NCI-H2107 (cell line): ENCODE measurements at places on chromosomes 3 and 15.

DNA sequence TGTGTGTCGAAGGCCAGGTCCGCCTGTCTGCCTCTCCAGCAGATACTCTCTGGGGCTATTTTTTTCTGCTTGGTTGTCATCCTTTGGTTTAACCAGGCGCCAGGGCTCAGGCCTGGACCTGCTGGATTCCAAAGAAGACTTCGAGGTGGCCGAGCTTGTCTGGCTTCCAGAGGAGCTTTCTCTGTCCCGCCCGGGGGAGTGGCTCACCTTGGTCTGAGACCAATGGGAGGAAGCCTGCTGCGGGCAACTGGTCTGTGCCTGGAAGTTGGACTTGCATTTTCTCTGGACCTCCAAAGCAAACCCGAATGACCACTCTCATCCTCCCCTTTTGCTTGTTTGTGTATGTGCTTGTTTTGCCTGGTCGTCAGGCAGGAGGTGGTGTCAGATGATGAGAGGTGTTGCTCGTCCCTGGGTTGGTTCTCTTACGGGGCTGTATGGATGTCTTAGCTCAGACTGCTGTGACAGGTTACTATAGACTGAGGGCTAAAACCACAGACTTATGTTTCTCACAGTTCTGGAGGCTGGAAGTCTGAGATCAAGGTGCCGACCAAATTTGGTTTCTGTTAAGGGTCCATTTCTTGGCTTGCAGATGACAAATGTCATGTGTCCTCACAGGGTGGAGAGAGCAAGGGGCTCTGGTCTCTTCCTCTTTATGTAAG lies 19.3 kb downstream of the IGF1R start:
- DNase-seq, result no peak

DNA sequence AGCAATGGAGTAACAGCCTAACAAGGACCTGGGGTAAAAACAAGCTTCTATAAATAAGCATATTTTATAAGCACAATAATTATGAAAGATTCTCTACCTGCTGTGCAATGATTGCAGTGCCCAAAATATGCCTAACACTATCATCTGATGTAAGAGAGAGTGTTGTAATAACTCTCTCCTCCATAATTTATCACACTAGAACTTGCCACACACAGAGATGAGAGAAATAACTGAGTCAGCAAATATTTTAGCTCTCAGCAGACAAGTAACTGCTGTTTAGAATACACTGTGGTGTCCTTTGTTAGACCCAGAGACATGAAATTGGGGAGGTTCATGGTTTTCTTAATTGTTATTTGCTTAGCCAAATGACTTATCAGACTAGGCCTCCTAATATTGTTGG lies 105.3 kb upstream of the ACP3 start:
- no peak for DNase-seq

GRCh38 chr15:73283366-73283962 lies 85.3 kb downstream of the HCN4 start:
- DNase-seq, result no peak

DNA sequence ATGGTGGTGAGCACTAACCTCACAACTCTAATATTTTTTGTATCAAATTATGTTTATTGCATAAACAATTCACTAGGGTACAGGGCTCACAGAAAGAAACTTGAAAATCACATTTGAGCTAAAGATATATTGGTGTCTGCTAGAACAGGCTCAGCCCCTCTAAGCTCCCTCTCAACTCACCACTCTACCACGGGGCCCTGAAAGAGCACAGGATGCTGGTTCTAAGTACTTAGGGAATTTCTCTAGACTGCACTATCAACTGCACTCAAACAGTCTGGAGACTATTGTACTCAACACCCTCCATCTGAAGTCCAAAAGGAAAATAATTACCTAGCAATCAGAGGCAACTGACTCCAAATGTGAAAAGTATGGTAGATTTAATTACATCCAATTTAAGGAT lies 98.7 kb upstream of the STRIT1 start:
- DNase-seq, result no peak

DNA sequence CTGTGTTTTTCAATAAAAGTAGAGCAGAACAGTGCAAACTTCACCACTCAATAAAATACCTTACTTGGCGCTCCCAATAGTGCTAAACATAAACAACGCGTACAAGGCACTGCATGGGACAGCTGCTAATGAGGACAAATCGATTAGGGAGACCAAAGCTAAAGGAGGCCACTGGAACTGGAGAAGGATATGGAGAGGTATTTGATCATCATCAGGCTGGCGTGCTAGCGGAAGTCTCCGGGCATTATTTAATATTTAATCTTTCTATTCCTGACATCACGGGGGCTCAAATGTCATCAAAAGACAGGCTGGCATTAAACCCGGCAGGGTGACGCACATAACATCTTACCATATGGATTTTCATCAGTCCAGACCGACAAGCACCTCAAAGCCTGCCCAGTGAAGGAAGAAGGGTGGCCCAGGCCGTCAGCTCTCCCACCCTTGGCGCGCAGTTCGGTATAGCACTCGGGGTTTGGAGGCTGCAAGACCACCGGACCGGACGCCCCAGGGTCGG lies 604 bp downstream of the CCPG1 start:
- DNase-seq, result peak; percentile 18

DNA sequence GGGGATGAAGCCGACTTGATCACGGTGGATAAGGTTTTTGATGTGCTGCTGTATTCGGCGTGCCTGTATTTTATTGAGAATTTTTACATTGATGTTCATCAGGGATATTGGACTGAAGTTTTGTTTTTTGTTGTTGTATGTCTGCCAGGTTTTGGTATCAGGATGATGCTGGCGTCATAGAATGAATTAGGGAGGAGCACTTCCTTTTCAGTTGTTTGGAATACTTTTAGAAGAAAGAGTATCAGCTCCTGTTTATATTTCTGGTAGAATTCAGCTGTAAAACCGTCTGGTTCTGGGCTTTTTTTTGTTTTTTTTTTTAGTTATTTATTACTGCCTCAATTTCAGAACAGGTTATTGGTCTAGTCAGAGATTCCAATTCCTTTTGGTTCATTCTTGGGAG lies 93.7 kb downstream of the SLC25A26 start:
- no peak for DNase-seq

- no peak for DNase-seq
Measured at GRCh38 chr15:33149919-33150318, 44.6 kb downstream of the FMN1 start.

DNA sequence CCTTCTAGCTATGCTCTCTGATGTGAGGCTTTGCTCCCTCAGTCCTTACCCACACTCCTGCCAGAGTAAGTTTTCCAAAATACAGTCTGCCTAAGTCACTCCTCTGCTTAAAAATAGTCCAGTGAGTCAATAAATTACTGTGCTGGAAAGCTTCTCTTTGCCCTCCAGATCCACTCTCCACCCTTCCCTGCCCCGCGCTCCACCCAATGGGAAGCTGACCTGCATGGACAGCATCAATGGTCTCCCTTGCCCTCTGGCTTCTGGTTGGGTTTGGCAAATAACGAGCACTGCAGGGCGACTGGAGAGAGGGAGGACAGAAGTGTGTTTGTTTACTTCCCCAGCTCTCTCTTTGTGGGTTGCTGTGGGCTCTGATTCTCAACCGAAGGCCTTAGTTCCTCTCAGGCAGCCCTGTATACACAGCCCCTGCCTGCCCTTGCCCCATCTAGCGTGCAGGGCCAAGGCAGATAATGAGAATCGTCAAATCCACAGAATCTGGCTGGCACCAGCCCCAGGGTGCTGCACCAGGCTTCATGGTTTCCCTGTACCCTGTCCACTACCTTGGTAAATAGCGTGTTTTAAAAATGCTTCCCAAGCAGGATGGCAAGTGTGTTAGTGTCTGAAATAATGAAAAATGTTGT lies 110.4 kb downstream of the ADAMTSL3 start:
- no peak for DNase-seq

DNA sequence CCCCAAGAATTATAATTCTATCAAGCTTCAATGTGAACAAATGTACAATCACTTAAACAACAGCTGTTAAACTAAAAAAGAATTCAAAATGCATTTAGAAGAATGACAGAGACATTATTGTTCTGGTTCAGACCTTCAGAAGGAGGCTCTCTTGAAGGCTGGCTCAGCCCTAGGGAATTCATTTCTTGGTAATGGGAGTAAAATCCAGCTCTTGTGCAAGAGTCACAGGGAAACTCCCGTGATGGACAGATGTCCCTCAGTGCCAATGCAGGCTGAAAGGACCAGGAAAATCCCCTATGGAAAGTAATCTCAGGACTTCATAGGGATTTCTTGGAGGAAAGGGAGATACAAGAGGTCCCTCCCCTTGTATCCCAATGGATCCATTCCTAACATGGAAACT lies 149.9 kb upstream of the STT3B start:
- DNase-seq, result no peak

DNA sequence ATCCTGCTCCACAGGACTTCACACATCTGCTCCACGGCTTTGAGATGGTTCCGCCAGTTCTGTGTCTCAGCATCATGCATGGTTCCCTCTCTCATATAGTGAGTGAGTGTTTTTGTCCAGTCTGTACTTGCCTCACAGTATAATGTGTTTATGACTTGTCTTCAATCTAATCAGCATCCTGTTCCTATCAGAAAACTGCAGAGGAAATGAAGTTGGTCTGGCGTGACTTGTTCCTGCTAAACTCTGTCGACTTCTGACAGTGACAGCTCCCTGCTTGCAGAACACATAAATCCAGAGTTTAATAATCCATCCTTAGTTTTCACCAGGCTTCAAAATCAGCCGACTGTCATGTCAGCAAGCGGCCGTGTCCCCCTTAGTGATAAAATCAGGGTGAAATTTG lies 222.3 kb downstream of the SLCO3A1 start:
- no peak for DNase-seq

DNA sequence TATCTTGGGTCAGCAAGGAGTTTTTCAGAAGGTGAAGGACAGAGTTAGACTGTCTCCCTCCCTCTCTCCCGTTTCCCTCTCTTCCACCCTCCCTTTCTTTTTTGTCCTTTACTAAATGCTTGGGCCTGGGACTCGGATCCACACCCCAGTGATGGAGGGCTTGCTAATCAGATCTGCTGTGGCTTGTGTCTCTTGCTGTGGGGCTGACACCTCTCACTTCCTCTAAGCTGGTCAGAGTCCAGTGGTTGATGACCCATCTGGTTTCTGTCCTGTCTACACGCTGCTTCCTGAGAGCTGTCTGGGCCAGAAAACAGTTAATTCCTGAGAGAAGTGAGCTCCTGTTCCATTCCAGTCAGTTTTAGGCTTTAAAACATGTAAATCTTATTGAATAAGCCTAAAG lies 849 bp downstream of the TRAK1 start:
- DNase-seq, result no peak

DNA sequence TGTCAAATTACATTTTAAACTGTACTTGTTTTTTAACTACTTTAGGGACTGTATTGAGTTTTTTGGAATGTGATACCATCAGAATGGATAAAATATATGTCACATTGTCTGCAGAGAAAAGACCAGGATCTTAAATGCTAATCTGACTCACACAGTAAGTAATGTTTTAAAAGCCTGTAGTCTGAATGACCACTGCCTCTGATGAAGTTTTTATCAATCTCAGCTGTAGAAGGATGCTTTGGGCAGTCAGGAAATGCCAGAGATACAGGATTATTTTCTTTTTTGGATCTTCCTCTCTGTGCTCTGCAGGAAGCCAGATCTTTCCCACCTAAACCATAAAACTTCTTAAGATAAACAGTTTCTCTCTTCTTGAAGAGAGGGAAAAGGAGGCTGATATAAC lies 73.1 kb upstream of the PRTG start:
- no peak for DNase-seq

DNA sequence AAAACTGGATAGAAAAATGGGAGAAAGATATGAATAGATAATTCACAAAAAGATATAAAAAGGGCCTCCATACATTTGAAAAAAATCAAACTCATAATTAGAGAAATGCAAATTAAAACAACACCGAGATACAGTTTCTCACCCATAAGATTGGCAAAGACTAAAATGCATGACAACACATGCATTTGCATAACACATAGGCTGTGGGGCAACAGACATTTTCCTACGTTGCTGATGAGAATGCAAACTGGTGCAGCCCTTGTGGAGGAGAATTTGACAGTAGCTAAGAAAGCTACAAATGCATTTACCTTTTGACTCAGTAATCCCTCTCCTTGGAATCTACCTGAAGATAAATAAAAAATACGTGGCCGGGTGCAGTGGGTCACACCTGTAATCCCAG lies 11.4 kb upstream of the CAND2 start:
- no peak for DNase-seq

- no peak for DNase-seq
Measured at GRCh38 chr15:52093539-52094510, 18.8 kb downstream of the BCL2L10 start.

GRCh38 chr3:194129581-194130133 lies 6.3 kb upstream of the HES1 start:
- no peak for DNase-seq

DNA sequence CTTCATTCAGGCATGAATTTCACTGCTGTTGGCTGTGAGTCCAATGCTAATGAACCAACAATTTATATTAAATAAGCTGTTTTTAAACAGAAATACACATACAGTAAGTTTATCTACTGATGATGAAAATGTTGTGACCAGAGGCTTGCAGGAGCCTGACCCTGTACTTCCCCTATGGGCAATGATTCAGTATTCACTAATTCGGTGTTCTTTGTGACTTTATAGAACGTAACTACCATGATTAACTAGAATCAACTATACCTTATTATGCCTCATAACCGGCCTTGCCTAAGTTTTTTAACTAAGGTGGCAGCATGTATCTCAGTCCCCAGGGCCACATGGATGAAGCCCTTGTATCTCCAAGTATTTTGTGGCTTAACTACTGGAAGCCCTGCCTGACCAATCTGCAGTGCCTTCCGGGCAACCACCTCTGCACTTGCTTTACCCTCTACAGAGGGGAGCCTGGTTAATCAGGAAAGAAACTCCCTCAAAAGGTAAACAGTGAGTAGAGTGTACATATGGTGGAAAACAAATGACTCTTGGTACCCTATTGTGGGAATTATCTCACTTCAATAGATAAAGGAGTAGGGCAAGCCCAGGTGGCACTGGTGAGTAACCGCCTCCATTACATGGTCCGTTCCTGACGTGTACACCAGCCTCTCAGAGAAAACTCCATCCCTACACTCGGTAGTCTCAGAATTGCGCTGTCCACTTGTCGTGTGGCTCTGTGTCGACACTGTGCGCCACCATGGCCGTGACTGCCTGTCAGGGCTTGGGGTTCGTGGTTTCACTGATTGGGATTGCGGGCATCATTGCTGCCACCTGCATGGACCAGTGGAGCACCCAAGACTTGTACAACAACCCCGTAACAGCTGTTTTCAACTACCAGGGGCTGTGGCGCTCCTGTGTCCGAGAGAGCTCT lies 11.6 kb upstream of the CLDN18 start:
- DNase-seq, result no peak

- DNase-seq, result no peak
Measured at GRCh38 chr3:183202004-183202722, 39.6 kb upstream of the LAMP3 start.

GRCh38 chr3:170692720-170693119 lies 106.8 kb upstream of the SLC7A14 start:
- DNase-seq, result no peak

DNA sequence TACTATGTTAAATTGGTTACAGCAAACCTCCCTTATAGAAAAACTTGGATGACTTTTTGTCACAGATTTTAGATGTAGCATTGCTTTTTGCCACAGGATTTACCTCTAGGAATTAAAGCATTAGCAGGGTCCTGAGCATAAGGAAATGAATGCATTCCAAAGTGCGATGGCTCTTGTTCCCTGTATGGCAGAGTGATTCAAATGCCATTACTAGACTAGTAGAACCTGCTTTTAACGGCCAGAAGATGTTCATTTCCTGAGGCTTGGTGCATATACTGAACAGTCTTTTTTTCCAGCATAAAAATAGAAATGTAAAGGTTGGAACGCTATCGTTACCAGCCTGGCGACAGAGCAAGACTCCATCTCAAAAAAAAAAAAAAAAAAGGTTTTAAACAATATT lies 59.4 kb downstream of the WNT5A start:
- no peak for DNase-seq

- DNase-seq, result no peak
Measured at GRCh38 chr15:58095415-58095814, 29.9 kb upstream of the ALDH1A2 start.
